ENCODE measurements at places on chromosomes 1 and 21.

DNA sequence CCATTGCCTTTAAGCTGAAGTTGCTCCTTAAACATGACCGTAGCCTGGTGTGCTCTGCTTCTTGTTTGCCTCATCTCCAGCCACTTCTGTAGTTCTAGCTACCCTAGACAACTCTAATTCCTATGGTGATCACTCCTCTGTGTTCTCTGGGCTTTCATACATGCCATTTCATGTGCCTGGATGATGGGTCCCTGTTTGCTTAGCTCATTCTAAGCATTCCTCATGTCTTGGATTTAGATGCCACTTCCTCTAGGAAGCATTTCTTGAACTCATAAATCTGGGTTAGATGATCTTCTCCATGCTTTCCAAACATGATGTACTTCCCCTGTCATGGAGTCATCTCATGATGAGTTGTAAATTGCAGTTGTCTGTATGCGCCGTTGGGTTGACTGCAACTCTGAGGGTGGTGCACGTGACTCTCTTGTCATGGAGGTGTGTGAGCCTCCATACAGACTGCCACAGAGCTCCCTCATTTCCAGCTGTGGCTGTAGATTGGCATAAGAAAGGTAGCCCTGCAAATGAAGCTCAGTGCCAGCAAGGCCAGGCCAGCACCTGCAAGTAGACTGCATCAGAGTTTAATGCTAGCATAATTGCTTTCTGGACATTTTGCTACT is 77.2 kb downstream of the LAMC1 start:
- DNase-seq: no peak

GRCh38 chr21:36203603-36203889 is 46.9 kb downstream of the DOP1B start:
- DNase-seq: no peak

- no peak for DNase-seq
Observed at GRCh38 chr1:97238816-97239215, 517.2 kb downstream of the PTBP2 start.

DNA sequence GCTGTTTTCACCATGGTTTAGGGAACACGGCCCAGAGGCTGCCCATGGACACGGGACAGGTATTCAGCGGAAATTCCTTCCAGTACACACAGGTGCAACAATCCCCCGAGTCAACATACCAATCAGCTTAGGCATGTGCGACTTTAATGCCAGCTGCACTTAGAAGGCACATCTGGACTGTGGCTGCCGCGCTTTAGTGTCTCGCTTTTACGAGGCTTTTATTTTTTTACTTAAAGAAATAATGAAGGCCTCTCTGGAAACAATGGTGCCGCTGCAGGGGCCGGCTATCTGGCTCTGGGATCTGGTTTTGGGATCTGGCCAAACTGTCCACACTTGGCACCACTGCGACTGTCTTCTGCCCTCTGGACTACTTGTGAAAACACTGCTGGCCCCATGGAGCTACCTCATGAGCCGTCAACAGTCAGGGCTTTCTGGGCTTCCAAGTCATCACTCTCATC is 55.5 kb downstream of the SLC66A1 start:
- no peak for DNase-seq

DNA sequence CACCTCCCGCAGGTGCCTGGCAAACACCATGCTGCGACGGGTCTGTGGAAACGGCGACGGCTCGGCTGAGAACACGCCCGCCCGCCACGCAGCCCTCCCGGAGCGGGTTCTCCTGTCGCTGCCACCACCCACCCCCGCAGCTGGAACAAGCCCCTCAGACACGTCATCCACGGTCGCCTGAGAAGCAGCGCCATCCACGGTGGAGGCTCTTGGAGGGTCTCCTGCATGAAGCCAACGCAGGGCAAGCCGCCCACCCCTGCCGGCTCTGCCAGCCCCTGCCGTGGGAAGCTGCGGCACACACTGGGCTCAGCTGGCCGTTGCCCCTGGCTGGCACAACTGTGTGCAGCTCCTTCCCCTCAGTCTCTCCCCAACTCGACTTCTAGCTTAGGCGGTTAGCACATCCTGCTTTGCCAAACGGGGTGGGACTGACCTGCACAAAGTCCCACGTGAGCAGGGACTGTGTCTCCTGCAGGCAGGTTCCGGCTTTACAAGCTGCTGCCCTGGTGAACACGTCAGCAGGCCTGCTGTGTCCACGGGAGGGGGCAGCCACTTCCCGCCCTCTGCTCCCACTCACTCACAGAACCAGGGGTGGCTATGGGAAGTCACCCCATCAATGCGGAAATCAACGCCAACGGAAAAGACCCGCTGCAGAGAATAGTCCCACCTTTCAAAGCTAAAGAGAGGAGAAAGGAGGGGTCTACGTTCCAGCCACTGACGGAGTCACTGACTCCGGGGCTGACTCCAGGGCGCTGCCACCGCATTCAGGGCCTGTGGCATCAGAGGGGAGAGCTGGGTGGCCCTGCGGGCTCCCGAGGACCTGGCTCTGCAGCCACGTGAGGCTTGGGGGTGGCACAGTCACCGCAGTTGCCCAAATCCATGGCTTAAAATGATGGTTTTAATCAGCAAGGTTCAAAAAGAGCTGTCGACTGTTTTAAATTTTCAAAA is 10.3 kb downstream of the POFUT2 start:
- no peak for DNase-seq

GRCh38 chr1:83742446-83742845 is 256.5 kb downstream of the TTLL7 start:
- DNase-seq: no peak

DNA sequence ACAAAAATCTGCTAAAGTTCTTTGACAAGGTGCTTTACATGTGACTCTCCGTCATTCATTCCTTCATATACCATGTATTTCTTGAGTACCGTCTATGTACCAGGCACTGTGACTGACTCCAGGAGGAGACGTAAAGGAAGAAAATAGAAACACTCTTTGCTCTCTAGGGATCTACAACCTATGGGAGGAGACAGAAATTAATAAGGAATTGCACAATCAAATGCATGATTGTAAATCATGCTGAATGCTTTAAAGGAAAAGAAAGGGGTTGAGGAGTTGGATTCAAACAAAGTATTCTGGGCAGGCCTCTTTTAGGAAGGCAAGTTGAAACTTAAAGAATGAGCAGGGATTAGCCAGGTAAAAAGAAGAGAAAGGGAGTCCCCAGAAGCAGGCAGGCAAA is 239.1 kb upstream of the FGGY start:
- no peak for DNase-seq

GRCh38 chr1:27306892-27307761 is 14.8 kb upstream of the TMEM222 start:
- no peak for DNase-seq

DNA sequence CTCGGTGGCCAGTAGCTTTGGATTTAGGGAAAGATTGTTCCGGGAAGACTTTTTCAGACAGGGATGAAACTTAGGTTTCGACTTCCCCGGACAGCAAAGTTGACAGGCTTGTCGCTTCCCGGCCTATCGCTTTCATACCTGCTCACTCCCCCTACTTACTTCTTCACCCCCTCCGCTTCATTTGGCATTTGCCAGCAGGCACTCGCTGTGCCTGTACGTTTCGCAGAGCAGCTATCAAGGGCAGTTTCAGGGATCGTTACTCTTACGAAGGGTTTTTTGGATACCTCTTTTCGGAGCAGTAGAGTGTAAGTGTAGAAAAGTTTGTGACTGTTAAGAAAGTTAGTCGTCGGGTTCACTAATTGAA is 393 bp downstream of the BLZF1 start:
- DNase-seq: no peak

DNA sequence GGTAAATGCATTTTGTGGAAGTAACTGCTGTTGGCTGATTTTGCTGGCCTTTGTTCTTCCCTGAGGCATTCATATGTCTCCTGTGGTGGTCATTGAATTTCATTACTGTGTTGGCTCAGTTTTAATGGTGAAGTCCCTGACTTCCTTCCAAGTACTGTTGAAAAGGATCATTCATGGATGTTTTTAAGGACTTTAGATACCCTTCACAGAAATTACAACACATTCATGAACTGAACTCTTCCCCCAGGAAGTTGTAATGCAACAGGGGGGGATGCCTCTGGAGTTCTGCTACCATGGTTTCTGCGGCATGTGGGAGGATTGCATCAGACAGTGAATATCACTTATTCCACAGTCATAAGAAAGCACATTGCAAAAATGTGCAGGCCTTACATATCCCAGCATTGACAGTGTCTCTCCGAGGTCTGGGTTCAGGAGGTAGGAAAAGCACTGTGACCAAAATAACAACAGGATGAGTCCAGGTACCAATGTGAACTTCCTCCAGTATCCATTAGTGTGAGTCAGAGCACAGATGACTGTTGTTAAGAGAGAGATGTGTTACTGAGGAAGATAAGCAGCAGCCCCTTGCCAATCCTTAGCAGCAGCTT is 2.1 kb upstream of the RAB3GAP2 start:
- no peak for DNase-seq

DNA sequence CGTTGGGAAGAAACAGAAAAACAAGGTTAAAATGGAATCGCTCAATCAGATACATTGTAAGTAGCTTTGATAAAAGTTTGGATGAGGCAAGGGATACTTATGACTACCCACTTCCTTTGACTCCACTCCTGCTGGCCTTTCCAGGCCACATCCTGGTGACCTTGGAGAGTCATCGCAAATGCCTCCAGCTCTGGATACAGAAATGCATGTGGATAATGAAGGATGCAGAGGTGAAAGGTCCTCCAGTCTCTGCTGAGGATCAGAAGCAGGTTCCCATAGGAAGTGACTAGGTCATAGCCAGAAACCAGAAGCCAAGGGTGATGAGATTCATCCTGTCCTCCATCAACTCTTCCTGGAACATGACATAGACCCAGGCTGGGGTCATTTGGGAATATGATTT is 6.2 kb upstream of the CAMK1G start:
- DNase-seq: no peak

GRCh38 chr21:36976882-36977651 is 10.6 kb upstream of the HLCS start:
- DNase-seq: no peak

DNA sequence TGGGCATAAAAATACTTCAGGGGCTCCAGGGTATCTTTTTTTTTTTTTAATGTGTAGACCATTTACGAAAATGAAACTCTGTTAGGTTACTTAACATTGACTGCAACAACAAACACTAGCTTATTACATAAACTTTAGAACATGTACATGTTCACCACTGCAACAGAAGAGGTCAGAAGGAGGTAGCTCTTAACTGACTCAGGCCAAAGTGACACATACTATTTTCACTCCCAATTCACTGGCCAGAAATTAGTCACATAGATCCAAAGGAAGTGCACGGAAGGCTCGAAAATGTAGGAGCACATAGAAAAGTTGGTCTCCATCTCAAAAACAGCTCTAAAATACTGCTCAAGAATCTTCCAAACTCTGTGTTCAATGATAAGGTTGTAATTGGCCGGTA is 107.2 kb downstream of the AKT3 start:
- DNase-seq: no peak

- DNase-seq: no peak
Observed at GRCh38 chr1:5744911-5745799, 247.1 kb downstream of the NPHP4 start.

DNA sequence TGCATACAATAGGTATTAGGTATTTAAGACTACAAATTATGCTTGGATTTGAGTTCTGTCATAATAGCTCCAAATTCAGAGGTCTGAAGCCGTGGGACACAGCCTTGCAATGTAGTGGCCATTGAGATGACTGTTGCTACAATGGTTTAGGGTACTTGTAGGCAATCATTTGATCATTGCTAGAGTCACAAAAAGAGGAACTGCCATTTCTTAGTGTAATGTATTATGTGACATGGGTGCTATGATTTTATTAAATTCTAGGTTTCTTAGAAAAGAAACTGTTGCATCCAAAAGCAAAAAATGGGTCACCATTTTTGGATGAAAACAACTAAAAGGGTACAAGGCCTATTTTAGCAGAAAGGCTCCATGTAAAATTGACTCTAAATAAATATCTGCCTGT is 129.9 kb upstream of the ZNF644 start:
- DNase-seq: no peak

GRCh38 chr1:76425201-76426145 is 350.9 kb downstream of the ST6GALNAC3 start:
- no peak for DNase-seq

DNA sequence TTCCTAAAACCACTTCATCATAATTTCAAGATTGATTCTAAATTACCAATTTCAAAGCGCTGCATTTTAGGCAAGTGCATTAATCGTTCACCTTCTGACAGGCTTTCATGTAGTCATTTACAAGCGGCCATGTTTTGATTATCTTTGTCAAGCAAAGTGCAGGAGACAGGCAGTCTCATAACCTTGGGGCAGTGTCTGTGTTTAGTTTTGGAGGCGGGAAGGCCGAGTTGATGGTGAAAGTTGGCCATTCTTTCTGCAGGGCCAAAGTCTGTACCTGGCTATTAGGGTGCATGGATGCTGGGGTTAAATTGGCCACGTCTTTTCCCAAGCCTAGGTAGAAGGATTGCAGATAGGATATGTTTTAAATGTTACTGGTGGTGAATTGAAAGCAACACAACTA is 2.9 kb downstream of the AGPAT3 start:
- DNase-seq: no peak

DNA sequence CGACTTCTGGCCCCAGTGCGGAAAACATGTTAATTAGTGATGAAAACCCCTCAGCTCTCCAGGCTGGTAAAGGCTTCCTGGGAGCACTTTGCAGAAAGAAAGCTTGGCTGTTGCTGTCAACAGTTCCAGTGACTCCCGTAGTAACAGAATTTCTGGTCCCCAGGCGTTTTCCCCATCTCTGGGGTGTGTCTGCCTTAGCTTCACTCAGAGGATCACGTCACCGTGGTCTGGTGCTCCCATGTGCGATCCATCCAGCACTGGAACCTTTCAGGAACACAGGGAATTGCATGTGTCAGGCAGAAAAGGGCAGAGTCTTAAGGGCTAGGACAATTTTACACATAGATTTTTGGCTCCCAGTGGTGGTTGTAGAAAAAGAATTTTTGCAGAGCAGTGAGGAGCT is 470.4 kb upstream of the USP24 start:
- no peak for DNase-seq

DNA sequence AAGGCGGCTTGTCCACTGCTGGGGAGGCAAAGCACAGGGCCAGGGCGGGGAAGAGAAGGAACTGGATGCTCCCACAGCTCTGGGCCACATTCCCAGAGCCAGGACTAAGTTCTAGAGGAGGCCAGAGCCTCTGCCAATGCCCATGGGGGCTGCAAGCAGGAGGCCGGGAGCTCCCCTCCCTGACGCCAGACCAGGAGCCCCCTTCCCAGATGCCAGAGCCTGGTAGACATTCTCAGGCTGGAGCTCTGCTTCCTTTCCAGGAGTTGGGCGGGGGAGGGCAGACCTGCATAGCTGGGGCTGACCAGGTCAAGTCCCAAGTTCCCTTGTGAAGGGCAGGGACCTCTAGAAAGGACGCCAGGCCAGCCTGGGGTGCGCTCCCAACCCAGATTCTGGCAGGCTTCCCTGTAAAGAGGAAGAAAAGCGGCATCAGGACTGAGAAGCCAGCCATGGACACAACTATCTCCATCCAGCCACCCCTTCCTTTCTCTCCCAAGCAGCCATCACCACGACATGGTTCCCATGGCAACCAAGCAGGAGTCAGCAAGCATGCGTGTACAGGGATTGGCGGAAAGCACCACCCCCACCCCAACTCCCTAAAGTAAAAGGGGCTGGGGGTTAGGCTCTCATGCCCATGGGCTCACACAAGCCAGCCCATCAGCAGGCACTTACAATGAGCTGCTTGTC is 13.4 kb downstream of the KIF21B start:
- no peak for DNase-seq

- no peak for DNase-seq
Observed at GRCh38 chr21:31873696-31874599, 1.1 kb downstream of the HUNK start.

All from NCI-H1417 treated with DMSO at 0.1 percent for 48 hours (cell line).